AG20443 (cell line): ENCODE measurements at places on chromosomes 3 and 15.

GRCh38 chr3:64561325-64561843 lies 126.4 kb downstream of the ADAMTS9 start:
- DNase-seq, result no peak

DNA sequence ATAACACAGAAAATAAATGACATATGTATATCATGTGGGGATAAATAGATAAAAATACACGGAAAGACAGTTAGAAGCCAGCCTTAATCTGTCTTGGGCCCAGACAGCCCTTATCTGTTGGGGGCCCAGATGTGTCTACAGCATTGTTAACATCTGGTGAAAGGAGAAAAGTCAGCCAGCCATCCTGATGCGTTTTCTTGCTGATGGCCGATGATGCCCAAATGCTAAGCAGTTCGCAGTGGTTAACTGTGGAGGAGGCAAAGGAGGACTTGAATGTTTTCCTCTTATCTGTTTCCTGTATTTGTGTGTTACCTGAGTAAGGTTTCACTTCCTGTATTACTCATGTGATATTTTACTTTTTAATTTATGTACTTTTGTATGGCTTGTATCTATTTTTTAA lies 46.2 kb downstream of the NOX5 start:
- DNase-seq, result no peak

DNA sequence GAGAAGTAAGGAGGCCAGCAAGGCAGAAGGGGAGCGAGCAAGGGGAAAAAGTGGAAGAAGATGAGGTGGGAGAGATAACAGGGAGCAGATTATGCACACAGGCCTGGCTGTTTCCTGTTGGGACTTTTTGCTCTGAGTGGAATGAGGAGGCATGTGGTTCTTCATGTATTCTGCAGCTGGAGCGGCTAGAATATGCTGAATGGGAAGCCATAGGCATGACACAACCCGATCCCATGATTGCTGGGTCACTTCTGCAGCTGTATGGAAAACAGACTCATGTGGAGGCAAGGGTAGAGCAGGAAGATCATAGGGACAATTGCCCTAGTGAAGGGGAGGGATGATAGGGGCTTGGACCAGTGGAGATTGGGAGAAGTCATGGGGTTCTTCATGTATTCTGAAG lies 206.0 kb upstream of the SUCLG2 start:
- no peak for DNase-seq

GRCh38 chr3:197026481-197026866 lies 3.1 kb downstream of the MELTF start:
- peak; percentile 16 for DNase-seq

DNA sequence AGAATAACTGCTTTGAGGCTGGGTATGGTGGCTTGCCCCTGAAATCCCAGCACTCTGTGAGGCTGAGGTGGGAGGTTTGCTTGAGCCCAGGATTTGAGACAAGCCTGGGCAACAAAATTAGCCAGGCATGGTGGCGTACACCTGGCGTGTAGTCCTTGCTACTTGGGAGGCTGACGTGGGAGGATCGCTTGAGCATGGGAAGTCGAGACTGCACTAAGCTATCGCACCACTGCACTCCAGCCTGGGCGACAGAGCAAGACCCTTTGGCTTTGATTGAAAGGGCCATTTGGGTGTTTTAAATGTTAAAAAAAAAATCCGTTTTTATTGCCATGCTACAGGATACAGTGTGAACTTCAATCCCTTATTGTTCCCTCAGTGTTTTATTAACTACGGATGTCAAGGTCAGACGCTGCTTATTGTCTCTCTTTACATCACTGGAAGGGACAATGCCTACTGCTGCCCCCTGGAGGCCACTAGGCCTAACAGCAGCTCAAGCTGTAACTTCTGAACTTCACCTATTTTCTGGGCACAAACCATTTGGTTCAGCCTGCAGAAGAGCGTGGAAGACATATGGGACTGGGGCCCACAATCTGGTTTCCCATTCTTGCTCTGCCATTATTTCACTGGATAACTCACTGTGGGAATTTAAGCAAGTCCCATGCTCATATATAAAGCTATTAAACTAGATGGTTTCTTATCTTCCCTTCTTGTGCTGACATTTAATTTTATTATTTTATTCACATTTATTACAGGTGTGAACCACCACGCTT lies 15.3 kb upstream of the IREB2 start:
- DNase-seq, result peak; percentile 79

DNA sequence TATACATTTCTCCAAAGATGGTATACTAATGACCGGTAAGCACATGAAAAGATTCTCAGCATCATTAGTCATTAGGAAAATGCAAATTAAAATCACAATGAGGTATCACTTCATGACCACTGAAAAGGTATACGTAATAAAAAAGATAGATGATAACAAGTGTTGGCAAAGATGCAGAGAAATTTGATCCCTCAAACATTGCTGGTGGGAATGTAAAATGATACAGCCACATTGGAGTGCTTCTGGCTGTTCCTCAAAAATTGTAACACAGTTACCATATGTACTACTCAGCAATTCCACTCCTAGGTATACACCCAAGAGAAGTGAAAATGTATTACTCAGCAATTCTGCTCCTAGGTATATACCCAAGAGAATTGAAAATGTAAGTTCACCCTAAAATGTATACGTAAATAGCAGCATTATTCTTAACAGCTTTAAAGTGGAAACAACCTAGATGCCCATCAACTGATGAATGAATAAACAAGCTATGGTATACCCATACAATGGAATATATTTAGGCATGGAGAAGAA lies 25.0 kb upstream of the KY start:
- DNase-seq, result no peak

GRCh38 chr15:92930054-92930621 lies 30.0 kb downstream of the CHD2 start:
- peak; percentile 9 for DNase-seq

DNA sequence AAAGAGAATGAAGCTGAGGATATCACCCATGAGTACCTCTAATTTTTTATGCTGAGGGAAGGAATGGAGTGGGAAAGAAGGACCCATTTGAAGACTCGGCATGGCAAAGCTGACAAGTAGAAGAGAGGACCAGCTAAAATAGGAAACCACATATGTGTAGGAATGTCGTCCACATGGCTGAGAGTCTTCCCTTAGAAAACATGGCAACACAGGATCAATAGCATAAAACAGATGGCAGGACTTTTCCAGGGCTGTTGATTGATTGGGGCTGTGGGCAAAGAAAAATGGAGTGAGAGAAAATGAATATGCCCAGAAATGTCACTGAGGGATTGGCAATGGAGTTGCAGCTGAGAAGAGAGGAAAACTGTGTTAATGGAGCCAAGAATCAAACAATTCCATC lies 76.2 kb upstream of the PRICKLE2 start:
- DNase-seq, result no peak

DNA sequence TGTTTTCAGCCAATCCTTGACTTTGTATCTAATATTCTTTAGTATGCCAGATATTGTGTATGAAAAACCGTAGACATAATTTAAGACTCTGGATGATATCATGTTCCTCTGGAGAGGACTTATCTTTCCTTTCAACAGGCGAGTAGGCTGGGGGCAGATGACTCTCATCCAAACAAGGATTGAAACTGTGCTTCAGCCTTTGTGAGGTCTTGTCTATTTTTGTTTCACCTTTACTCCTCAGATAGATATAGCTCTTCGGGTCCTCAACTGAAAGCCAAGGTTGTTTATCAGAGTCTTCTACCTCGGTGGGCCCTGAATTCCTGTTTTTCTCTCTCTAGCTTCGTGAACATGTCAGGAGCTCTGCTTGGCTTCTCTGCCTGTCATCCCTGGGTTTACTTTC lies 66.0 kb downstream of the C3orf20 start:
- no peak for DNase-seq

GRCh38 chr3:100954990-100955389 lies 38.2 kb downstream of the ABI3BP start:
- DNase-seq, result peak; percentile 89

DNA sequence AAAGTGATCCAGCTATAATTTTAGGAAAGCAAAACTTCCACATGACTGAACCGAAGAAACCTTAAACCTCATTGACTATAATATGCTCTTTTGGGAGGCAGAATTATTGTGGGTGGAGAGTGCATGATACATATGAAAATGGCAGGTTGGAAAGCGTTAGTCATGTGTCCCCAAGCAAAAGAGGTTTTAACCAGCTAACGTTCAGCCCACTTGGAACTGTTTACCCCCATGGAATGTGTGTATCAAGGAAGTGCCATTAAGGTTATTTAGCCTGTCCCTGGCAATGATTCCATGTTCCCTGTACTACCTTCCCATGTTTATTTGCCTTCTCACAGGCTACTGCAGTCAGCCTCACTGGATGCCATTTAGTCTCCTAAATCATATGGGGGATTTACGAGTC lies 44.1 kb upstream of the LRRC58 start:
- no peak for DNase-seq

DNA sequence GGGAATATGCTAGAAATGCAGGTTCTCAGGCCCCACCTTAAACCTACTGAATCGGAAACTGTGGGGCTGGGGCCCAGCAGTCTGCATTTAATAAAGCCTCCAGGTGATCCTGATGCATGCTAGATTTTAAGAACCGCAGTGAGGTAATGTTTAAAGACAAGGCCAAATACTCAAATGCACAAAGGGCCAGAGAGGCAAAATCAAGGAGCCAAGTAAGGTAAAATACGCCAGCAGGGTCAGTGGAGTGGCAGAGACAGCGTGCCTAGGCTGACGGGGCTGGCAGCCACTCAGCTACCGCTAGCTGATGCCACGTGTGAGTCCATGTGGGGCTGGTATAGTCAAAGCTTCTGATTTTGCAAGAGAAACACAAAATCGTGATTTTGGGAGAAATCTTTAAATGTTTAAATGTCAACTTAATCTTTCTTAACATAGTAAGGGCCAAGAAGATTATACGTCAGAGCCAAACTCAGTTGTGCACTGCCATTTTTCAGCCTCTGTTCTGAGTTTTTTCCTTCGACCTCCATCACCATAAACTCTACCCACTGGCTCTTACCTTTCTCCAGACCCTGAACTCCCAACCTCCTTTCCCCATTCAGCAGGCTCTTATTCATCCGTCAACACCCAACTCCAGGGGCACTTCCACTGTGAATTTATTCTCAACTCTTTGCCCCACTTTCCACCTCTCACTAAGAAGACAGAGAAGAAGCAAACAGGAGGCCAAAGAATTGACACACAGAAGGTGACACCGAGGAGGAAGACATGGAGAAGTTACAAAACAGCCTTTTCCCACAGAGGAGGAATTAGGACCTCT lies 136.6 kb upstream of the RAD18 start:
- DNase-seq, result no peak

DNA sequence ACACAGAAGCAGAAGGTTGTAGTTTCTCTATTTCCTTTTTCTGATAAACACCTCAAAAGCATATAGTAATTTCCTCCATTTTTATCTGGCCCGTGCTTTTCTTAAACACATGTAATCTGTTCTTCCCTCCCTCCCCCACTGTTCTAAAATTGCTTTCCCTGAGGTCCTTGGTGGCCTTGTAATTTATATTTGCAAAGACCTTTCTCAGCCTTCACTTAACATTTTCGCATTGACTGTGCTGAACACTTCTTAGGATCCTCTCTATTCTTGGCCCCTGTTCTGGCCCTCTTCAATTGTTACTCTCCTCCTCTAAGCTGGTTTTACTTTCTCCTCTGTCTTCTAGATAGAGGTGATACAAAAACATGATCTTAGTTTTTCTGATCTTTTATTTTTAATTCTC lies 28.3 kb downstream of the GAP43 start:
- DNase-seq, result no peak

DNA sequence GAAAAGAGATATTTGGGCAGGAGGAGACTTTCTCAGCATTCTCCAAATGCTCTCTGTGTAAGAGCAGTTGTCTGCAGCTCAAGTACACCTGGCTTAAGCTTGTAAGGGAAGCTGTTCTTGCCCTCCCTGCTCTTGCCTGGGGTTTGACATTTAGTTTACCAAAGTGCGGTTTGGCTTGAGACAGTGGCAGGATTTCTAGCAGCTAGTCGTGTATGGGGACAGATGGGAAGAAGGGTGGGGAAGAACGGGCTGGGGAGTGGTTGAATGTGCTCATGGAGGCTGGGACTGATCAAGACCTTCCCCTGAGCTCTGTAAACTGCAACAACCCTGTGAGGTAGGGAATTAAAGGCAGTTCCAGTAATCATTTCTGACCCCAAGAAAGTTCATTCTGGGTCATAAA lies 39.8 kb downstream of the SQOR start:
- no peak for DNase-seq

- no peak for DNase-seq
Measured at GRCh38 chr3:183182732-183183610, 20.4 kb upstream of the LAMP3 start.

GRCh38 chr3:49092938-49093852 lies 676 bp downstream of the QRICH1 start:
- DNase-seq, result peak; percentile 81

- peak; percentile 52 for DNase-seq
Measured at GRCh38 chr3:114418724-114419543, 125.1 kb downstream of the TIGIT start.

DNA sequence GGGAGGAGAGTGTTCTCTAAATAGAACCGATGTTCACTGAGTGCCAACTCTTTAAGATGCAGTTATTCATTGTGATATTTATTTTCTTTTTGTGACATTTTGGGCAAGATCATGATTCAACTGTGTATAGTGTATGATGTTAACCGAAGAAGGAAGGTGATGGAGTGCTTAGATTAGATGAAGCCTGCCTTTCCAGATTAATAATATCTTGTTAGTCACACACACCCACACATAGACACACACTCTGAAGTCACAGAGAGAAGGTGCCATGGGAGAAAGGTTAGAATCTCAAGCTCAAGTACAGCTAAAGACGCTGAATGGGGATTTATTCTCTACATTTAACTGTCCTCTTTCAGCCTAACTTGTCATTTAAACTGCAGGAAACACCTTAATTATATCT lies 77.0 kb downstream of the SLC9A9 start:
- DNase-seq, result no peak

GRCh38 chr3:55147406-55147805 lies 219.5 kb upstream of the LRTM1 start:
- no peak for DNase-seq

DNA sequence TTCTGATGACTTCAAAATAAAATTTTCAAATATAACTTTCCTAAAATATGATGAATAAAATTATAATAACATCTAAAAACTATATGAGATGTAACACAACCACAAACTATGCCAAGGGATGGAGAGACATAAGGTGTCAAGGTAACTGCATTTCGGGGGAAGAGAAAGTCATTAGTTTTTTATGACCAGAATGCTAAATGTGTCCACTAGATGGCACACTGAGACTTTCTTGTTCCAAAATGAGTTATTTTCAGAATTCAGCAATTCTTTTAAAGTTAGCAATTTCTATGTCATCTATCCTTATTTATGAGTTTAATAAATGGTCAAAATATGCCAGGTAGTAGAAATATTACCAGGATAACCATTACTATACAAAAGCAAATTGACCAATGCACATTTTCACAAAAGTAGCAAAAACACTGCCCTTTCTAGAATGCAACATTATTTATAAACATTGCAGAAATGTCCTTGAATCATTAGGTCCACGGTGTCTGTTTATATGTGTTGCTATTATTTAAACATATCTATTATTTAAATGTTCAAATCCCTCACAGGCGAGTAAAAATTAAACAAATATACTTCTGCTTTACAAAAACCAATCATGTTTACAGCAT lies 374.2 kb downstream of the PLCL2 start:
- DNase-seq, result peak; percentile 40

- peak; percentile 47 for DNase-seq
Measured at GRCh38 chr15:25739687-25740121, 123.4 kb downstream of the ATP10A start.

GRCh38 chr3:10389995-10390394 lies 69.1 kb upstream of the SEC13 start:
- DNase-seq, result no peak

- no peak for DNase-seq
Measured at GRCh38 chr15:79002581-79002980, 57.7 kb upstream of the CTSH start.

GRCh38 chr15:83208367-83208661 lies 691 bp upstream of the HDGFL3 start:
- no peak for DNase-seq
